Globus pallidus (tissue), 1 donor: ENCODE measurements at places on chromosomes 4 and X.

- no peak for DNase-seq
Observed at GRCh38 chr4:89193843-89194242, 82.5 kb downstream of the TIGD2 start.

- DNase-seq = no peak
Observed at GRCh38 chr4:186979961-186980745, 256.5 kb upstream of the FAT1 start.

- DNase-seq = peak; percentile 66
Observed at GRCh38 chrX:130523460-130524394, 121.9 kb downstream of the RBMX2 start.

GRCh38 chrX:8738588-8739189, 6.8 kb upstream of the ANOS1 start:
- peak; percentile 39 for DNase-seq

GRCh38 chr4:109552237-109552636, 7.8 kb upstream of the MCUB start:
- no peak for DNase-seq

GRCh38 chr4:27360790-27361267, 500.2 kb downstream of the STIM2 start:
- DNase-seq = no peak

GRCh38 chr4:56696056-56696455, 15.0 kb upstream of the HOPX start:
- DNase-seq = no peak

DNA sequence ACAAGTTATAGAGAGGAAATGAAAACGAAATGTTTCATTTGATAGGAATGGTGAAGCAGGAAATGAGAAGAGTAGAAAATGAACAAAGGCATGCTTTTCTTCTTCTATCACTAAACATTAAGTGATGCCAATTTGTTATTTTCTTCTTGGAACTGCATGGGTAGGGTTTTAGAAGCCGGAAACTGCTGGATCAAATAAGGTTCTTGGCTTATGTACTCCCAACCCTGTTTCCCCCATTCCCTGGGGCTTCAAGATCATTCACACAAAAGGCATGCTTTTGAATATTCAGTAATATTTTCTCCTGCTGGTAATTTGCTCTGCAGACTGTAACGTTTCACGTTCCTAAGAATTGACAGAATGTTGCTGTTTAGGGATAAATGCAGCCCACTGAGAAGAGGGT, 224.1 kb downstream of the NLGN4X start:
- no peak for DNase-seq
